ENCODE measurements at places on chromosomes 4 and X.
A peak's percentile ranks its signal among the peaks of the same experiment; 100 is the strongest.

DNA sequence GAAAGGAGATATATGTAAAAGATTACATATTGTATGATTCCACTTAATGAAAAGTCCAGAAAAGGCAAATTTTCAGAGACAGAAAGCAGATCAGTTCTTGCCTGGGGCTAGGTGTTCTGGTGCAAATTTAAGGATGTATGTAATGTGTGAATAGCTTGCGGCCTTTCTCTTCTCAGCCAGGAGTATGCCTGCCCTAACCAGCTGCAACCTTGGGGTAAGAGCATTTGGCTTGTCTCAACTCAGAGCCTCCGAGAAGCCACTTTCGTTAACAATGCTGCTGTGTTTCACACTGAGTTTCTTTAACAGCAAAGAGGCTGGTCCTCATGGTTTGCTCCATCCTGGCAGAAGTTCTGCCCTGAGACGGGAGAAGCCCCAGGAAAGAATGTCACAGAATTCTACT, 102.7 kb downstream of the SPCS3 start:
- H3K4me1 ChIP-seq = no peaks in the 10 kb centered on the region
- no peaks in the 10 kb centered on the region for H3K36me3 ChIP-seq
- no peak overlapping the region for H3K4me3 ChIP-seq
- DNase-seq = no peak
- no peak overlapping the region for H3K27ac ChIP-seq

DNA sequence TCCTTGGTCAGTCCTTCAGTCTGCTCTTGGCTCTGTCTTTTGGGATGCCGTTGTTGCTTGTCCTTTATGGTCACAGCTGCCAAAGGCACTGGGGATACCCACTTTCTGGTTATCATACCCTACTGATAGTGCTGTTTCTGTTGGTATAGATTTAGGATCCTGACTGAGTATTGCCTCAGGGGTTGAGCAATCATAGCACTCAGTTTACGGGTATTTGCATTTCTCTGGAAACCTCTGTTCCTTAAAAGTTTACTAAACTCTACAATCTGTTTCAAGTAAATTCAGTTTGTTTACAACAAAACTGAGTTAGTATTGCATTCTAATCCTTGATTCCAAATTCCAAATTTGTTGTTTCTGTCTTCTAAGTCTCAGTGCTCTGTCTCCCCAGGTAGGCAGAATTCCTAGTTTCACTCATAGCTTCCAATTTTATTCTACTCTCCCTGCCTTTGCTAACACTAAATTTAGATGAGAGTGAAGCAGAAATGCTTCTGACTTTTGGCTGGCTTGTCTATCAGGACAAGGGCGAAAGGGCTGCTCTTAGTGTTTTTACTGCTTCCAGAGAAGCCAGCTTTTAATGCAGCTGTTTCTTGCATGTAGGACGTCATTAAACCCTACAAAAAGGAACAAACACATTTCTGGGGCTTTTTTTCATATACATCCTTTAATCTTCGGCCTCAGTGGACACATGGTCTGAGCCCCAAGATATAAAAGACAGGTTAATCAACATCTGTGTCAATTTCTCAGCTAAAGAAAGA, 17.2 kb upstream of the TET2 start:
- no peak overlapping the region for H3K4me3 ChIP-seq
- DNase-seq = no peak
- H3K27ac ChIP-seq = no peak overlapping the region
- H3K36me3 ChIP-seq = no peaks in the 10 kb centered on the region
- H3K4me1 ChIP-seq = no peaks in the 10 kb centered on the region

- H3K4me1 ChIP-seq = peaks cover 19% of the 10 kb centered on the region
- H3K27ac ChIP-seq = peak overlapping the region; percentile 81
- no peaks in the 10 kb centered on the region for H3K27me3 ChIP-seq
- no peak overlapping the region for H3K4me3 ChIP-seq
- no peak for DNase-seq
Observed at GRCh38 chrX:72126048-72126415, 5.7 kb downstream of the RTL5 start.

DNA sequence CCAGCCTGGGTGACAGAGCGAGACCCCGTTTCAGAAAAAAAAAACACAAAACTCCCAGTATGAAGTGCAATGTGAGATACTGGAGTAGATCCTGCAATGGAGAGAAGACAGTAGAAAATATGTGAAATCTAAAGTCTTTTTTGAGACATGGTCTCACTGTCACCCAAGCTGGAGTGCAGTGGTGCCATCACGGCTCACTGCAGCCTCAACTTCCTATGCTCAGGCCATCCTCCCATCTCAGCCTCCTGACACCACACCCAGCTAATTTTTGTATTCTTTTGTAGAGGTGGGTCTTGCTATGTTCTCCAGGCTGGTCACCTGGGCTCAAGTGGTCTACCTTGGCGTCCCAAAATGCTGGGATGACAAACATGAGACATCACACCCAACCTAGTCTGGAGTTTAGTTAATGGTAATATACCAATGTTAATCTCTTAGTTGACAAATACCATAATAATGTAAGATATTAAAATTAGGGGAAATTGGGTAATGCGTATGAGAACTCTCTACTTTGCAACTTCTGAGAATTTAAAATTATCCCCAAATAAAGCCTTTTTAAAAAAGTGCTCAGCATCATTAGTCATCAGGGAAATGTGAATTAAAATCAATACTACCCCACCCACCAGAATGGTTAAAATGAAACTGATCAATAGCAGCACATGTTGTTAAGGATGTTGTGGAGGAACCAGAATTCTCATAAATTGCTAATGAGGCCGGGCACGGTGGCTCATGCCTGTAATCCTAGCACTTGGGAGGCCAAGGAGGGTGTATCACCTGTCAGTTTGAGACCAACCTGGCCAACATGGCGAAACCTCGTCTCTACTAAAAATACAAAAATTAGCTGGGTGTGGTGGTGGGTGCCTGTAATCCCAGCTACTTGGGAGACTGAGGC, 15.0 kb downstream of the RBMX start:
- no peak for DNase-seq
- no peaks in the 10 kb centered on the region for H3K27me3 ChIP-seq
- H3K36me3 ChIP-seq = peaks cover 23% of the 10 kb centered on the region
- H3K4me3 ChIP-seq = no peak overlapping the region
- no peak overlapping the region for H3K27ac ChIP-seq

- DNase-seq = no peak
- H3K36me3 ChIP-seq = no peaks in the 10 kb centered on the region
- no peak overlapping the region for H3K4me3 ChIP-seq
- no peaks in the 10 kb centered on the region for H3K4me1 ChIP-seq
- H3K27me3 ChIP-seq = no peaks in the 10 kb centered on the region
Observed at GRCh38 chr4:111633663-111634266, 511.5 kb upstream of the FAM241A start.

- H3K27ac ChIP-seq = peak overlapping the region; percentile 71
- H3K4me1 ChIP-seq = peaks cover 34% of the 10 kb centered on the region
- DNase-seq = no peak
- H3K4me3 ChIP-seq = peak overlapping the region; percentile 87
Observed at GRCh38 chr4:5711479-5712184, 631 bp downstream of the EVC start.

DNA sequence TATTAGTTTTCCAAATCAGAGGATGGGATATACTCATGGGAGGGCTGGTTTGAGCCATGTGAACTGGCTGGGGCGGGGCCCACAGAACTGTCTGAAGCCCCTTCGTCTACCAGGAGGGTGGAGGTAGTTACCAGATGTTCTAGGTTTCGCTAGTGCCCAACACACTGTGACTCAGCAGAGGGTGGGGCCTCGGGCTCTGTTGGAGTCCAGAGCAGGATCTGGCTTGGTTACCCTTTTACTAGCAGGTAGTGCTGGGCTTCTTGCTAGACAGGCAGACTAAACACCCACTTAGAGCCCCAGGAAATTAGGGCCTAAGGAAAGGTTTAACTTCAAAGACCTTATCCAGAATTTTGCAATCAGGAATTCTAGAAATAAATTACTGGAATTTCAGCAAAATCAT, 56.2 kb upstream of the CHRDL1 start:
- no peaks in the 10 kb centered on the region for H3K27me3 ChIP-seq
- no peaks in the 10 kb centered on the region for H3K36me3 ChIP-seq
